ENCODE measurements at places on chromosomes 13 and 19. TPM values are rescaled to one million over a fixed set of nuclear protein-coding genes. Genes with fewer than 3 reads are reported as not detected.

- DNase-seq = no peak
Observed at GRCh38 chr19:35260694-35261304, 8.0 kb upstream of the USF2 start.

Gene ZNF284
- 4.9 TPM for total RNA-seq

- DNase-seq = no peak
Observed at GRCh38 chr13:40460116-40460515, 206.3 kb downstream of the FOXO1 start.

Gene CD209
- total RNA-seq = not detected

DNA sequence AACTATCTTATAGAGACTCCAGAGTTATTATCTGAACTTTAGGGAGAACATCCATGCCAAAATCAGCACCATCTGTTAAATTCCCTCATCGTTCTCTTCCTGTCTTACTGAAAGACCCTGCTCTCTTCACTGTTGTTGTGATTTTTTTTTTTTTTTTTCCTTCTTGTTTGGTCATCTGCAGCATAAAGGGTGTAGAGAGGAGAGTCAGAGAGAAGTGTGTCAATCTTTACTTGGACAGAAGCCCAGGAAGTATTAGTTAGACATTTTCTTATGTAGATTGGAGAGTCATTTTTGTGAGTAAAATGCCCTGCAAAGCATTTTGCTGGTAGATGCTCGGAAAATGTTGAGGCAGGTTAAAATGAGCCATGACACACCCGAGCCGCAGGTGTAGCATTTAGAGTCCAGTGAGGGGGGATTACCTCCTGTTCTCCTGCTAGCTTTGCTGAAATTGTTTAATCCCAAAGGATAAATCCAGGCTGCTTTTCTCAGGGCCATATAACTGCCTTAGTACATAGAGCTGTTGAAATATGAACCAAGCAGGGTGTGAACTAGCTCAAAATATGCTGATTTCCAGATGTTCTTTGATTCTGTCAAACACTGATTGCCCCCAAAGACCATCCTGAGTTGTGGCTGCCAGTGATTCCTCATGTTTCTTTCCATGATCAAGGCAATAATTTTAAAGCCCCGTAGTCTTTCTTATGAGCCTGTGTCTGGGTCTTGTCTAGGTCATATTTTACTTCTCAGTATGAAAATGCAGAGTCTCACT, 143.5 kb downstream of the DCT start:
- no peak for DNase-seq

DNA sequence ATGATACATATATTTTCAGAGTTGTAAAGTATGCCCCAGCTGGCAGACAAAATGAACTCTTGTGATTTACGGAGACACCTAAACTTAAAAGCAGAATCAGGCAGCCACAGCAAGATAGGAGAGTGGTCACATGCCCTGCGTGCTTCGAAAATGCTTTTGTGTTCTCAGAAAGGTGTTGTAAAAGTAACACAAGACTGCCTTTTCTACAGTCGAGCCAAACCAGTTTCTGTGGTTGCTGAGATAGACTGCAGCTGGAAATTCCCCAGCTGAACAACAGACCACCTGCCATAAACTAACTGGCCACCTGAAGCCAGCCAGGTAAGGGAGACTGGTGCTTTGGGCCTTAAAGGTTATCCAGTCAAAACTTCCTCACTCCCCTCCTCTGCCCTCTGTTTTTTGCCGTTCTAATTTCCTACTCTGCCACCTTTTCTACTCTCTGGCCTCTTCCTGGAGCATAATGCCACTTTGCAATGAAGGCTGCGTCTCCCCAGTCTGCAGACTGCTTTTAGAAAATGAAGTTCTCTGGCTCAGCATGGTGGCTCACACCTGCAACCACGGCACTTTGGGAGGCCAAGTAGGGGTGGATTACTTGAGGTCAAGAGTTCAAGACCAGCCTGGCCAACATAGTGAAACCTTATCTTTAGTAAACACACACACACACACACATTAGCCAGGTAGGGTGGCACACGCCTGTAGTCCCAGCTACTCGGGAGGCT, 381.2 kb upstream of the SLITRK1 start:
- no peak for DNase-seq

DNA sequence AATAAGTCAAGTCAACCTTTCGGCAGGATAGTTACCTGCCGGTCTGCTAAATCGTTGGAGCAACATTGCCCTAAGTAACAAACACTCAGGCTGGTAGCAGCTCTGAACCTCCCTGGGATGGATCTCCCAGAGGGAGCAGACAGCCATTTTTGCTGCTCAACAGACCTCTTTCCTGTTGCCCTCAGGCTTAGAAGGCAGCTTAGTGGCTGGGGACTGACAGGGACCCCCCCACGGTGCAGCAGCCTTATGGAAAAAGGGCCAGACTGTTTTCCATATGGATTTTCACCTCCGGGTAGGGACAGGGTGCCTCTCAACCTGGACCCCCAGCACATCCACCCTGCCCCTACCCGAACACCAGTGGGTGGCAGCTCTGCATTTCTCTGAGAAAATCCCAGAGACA, 49.7 kb downstream of the UBL3 start:
- no peak for DNase-seq

GRCh38 chr13:110593430-110594130, 21.8 kb upstream of the NAXD start:
- DNase-seq = no peak

DNA sequence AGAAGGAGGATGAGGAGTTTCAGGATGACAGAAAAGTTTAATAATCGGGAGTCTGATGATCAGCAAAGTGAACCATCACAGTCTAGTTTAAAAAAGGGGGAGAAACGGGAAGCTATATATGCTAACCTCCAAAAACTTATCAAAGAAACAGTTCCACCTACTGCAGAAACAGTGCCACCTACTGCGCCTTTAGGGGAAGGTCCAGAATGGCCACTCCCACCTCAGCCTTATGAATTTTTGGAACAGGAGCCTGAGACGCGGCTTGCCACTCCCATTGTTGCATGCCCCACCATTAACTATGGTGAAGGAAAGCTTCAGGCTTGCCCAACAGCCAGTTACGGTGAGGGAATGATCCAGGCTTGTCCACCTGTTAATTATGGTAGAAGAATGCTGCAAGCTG, 929.0 kb downstream of the SLITRK6 start:
- DNase-seq = no peak

DNA sequence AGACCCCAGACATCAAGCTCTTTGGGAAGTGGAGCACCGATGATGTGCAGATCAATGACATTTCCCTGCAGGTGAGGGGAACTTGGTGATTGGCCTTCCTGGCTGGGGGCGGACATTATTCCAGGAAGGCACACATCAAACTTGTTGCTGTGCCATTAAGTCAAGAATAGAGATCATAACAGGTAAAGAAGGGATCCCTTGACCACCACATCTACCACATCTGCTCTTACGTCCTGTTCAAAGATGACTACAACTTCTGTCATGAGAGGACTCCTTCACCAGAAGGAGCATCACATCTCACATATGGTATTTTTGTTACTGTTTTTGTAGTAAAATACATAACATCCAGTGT, 1.1 kb downstream of the RPS5 start:
- no peak for DNase-seq

Gene CYP4F2
- not detected for total RNA-seq

DNA sequence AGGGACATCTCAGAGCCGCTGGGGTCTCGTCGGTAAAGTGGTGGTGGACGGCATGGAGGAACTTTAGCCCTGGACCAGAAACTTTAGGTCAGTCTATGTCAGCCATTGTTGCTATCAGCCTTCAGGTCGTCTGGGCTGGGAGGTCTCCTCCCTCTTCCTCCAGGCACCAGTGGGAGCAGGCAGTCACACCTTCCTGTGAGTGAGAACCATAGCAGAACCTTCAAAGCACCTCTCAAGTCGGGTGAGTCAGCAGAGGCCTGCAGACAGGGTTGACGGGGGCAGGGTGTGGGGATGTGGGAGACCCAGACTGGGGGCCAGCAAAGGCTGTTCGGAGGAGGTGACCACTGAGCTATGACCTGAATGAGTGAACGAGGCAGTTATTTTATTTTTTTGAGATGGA, 15.4 kb upstream of the SBNO2 start:
- peak; percentile 24 for DNase-seq

DNA sequence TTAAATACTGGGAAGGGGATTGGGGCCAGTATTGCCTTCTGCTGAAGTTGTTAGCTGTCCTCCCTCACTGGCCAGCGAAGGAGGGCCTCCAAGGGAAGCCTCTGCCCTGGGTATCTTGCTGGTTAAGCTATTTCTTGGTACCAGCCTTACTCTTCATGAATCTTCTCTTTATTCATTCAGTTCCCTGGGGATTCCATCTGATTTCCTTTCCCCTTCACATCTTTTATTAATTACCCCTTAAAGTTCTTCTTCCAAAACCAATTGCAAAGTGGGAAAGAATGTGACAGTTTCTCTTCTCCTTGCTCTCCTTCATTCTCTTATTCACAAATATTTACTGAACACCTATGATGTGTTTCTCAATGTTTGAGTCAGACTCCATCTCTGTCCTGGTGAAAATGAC, 36.7 kb upstream of the STK24 start:
- no peak for DNase-seq

- no peak for DNase-seq
Observed at GRCh38 chr19:1313695-1314613, 28.3 kb downstream of the EFNA2 start.

DNA sequence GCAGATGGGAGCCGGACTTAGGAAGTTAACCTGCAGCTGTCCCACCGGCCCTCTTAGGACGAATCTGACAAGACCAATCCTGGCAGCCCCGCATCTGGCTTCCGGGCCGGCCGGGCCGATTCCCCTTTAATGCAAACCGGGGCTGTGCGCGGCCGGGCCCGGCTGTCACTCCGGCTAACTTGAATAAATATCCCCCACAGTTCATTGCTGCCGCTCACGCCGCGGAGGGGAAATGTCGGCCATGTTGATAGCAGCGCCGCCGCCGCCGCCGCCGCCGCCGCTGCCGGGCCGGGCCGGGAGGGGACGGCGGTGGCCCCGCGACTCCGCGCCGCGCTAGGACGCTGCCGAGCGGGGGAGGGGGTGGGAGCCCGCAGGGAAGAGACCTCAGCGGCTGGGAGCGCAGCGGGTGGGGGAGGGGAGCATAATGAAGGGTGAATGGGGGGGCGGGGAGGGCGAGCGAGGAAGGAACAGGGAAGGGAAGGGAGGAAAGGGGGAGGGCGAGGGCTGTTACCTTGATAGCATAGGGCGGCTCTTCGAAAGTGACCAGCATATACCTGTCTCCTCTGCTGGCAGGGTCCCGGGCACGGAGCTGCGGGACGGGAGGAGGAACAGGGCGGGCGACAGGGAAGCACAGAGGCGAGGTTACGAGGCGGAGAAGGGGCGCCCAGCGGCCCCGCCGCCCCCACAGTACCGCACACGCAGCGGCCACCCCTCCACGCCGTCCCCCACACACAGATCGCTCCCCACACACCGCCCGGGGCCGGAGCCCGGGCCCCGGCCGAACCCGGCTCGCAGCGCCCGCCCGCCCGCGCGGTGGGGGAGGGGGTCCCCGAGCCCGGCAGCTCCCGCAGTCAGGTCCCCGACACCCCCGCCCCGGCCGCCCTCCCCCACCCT, 1.1 kb downstream of the INTS6 start:
- peak; percentile 69 for DNase-seq

Gene OR7D2
- not detected for total RNA-seq

GRCh38 chr19:5632241-5632612, 9.3 kb downstream of the SAFB start:
- DNase-seq = no peak

Gene CEACAM3
- not detected for total RNA-seq

All from T-cell (primary cell).